ENCODE measurements at places on chromosomes 12 and 14.

DNA sequence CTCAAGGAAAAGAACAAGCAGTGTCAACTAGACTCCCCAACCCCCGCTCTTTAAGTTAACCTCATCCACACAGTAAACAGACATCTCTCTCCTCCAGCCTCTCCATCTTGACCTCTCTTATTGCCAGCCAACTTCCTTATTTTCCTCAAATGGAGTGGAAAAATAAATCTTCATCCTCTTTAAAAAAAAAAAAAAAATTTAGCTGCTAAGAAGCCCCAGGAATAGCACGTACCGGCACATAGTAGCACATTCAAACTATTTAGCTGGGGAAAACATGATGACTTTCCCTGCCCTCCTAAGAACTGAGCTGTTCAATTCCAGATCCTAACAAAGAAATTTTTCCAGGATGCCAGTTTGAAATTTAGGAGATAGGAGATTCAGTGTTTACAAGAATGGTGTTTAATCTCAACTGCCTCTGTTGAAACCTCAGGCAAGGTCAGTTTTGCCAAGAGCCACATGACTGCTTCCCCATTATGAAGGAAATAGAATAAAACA, 90.8 kb downstream of the EPS8 start:
- no peak for DNase-seq

DNA sequence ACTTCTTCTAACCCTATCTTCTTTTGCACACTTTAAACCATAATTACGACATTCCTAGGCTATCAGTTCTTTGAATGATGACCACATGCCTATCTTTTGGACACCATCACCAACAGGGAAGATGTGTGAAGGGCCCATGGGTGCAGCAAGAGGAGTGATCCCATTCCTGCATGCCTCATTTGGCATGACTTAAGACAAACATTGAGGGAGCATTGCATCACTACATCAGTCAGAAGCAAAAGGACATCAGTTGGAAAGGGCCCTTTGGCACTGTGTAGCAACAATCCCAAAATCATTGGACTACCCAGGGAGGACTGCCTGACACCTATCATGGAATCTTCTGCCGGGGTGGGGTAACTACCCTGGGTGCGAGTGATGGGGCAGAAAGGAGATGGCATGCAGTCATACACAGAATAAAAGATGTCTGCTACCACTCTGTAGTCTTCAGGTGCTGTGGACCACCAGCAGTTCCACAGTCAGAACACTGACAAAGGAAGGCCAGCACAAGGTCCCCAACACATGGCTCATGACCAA, 10.7 kb upstream of the TMBIM6 start:
- no peak for DNase-seq

GRCh38 chr14:100911665-100912316, 8.3 kb upstream of the RTL1 start:
- no peak for DNase-seq

GRCh38 chr12:92485351-92486348, 217.1 kb upstream of the PLEKHG7 start:
- no peak for DNase-seq

DNA sequence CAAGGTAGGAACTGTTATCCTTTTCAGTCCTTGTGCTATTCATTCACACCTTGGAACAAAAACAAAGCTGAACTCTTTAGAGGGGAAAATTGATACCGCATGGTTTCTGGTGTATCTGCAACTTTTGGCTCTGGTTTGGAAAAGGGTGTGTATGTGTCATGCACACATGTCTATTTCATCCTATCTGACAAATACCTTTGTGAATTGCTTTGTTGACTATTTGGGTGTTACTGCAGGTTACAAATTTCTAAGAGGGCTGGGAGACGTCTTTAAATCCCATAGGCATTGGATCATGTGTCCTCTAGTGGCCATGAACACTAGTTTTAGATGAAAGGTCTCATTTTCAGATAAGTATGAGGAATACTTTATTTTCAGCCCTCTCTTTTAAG, 59.9 kb upstream of the IFNG-AS1 start:
- DNase-seq, result no peak

GRCh38 chr12:119902084-119902509, 25.0 kb upstream of the CIT start:
- peak; percentile 66 for DNase-seq

- DNase-seq, result no peak
Measured at GRCh38 chr12:48693572-48693971, 11.5 kb upstream of the KANSL2 start.

DNA sequence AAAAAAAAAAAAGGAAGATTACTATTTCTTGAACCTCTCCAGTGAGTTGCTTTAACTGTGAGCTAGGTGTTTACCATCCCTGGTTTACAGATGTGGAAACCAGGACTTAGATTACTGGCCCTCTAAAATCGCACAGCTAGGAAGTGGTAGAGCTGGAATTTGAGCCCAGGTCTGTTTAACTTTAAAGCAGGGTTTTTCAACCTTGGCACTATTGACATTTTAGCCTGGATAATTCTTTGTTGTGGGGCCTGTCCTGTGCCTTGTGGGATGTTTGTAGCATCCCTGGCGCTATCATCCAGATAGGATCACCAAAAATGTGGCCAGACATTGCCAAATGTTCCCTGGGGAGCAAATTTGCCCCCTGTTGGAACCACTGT, 28.5 kb upstream of the SMOC1 start:
- no peak for DNase-seq

GRCh38 chr14:80695869-80696268, 245.7 kb downstream of the CEP128 start:
- no peak for DNase-seq

GRCh38 chr12:4701395-4702190, 18.6 kb upstream of the GALNT8 start:
- no peak for DNase-seq

DNA sequence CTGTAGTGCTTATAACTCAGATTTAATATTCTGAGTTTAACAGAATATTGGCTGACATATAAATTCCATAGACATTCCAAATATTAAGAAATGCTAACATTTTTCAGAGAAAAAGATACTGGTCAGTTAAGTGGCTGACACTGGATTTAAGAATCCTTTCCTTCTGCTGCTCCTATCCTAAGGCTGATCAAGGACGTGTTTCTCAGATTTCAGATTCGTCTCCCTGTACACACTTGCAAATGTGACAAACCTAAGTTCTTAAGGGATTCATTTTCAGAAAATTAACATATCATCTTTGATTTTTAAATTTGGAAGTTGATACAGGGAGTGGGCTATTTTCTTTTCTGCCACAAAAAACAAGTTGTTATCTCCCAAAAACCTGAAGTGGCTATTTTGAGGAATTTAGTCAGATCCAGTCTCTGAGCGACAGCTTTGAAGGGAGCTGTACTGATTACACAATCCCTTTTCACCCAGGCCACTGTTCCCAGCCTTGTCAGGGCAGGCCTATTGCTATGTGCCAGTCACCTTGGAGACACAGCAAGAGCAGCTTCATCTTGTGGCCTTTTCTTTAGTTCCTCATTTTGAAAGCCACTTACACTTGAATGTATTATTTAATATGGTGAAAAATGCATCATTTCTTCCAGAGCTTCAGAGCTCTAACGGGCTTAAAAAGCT, 370.6 kb downstream of the KCNH5 start:
- no peak for DNase-seq

- DNase-seq, result no peak
Measured at GRCh38 chr12:125053821-125054220, 11.4 kb upstream of the AACS start.

GRCh38 chr12:80593766-80594165, 113.7 kb upstream of the MYF6 start:
- DNase-seq, result peak; percentile 55

GRCh38 chr14:94646481-94646880, 34.3 kb downstream of the SERPINA3 start:
- DNase-seq, result peak; percentile 12

Data from RCC 7860 (cell line).